NCI-H526 treated with DMSO at 0.1 percent for 48 hours (cell line): ENCODE measurements at places on chromosomes 16 and 17.

DNA sequence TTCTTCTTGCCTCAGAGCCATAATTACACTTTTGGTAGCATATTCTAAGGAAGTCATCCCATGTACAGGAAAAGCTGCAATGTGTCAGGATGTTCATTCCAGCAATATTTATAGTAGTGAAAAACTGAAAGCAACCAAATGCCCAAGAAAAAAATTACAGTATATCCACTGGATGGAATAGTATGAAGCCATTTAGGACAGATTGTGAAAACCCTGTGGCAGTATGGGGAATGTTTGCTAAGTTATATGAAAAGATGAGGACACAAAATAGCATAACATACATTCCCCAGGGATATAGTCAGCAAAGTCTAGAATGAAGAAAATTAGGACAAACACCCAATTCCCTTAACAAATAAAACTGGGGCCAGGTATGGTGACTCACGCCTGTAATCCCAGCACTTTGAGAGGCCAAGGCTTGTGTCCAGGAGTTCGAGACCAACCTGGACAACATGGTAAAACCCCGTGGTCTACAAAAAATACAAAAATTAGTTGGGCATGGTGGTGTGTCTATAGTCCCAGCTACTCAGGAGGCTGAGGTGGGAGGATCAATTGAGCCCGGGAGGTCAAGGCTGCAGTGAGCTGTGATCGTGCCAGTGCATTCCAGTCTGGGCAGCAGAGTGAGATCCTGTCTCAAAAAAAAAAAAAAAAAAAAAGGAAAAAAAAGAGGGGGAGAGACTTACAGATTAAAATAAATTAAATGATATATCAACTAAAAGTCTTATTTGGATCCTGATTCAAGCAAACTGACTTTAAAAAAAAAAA, 2.3 kb downstream of the LRRC3C start:
- no peak for DNase-seq

GRCh38 chr16:79177018-79177417, 423.5 kb downstream of the MAF start:
- DNase-seq = no peak

GRCh38 chr17:34154961-34155730, 99.9 kb upstream of the CCL2 start:
- DNase-seq = no peak

DNA sequence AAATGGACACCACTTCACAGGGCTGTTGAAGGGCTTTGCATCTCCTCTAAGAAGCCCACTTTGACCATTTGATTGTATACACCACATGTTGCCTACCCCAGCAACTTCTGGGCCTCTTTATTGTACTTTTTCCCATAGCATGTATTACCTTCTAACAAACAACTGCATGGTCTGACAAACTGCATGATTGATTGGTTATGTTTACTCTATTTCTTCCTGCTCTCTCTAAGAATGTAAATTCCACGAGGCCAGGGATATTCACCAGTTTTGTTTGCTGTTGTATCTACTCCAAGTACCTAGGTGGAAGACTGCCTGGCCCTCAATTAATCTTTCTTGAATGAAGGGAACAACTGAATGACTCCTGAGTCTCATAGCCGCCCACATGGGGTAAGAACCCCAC, 22.2 kb upstream of the BBS2 start:
- no peak for DNase-seq

GRCh38 chr17:81030741-81031565, 4.0 kb upstream of the BAIAP2 start:
- DNase-seq = no peak

GRCh38 chr16:56237451-56237930, 46.2 kb downstream of the GNAO1 start:
- DNase-seq = no peak

GRCh38 chr16:74463888-74464287, 42.6 kb upstream of the CLEC18B start:
- no peak for DNase-seq

- DNase-seq = no peak
Measured at GRCh38 chr17:46878055-46878454, 26.7 kb downstream of the WNT9B start.

GRCh38 chr17:44564429-44564828, 7.1 kb downstream of the FZD2 start:
- DNase-seq = no peak

- DNase-seq = no peak
Measured at GRCh38 chr17:36144014-36144413, 32.4 kb downstream of the TBC1D3B start.

DNA sequence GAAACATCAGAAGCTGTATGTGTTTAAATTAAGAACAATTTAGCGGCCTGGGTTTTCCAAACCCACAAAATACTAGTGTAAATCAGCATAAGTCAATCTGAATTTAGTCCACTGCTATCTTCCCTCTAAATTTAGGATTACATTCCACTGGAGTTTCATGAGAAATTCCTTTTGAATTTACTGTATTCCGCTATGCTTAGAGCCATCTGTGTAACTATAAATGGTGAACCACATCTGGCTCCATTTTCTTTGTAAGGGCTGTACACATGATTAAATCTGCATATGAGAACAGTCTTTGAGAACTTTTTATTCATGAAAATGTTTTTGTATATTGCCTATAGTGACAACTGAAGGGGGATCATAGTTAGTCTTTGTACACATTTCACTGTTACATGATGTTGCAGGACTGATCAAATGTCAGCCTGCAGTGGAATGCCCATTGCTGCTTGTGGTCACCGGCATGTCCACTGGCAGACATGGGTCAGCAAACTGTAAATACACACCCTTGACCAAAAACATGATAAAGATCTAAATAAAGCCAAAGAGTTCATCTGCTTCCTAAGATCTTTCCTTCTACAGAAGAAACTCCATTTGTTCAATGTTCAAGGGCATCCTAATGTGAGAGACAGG, 36.8 kb downstream of the RPGRIP1L start:
- no peak for DNase-seq

GRCh38 chr16:66065925-66066324, 300.6 kb upstream of the CDH5 start:
- no peak for DNase-seq

DNA sequence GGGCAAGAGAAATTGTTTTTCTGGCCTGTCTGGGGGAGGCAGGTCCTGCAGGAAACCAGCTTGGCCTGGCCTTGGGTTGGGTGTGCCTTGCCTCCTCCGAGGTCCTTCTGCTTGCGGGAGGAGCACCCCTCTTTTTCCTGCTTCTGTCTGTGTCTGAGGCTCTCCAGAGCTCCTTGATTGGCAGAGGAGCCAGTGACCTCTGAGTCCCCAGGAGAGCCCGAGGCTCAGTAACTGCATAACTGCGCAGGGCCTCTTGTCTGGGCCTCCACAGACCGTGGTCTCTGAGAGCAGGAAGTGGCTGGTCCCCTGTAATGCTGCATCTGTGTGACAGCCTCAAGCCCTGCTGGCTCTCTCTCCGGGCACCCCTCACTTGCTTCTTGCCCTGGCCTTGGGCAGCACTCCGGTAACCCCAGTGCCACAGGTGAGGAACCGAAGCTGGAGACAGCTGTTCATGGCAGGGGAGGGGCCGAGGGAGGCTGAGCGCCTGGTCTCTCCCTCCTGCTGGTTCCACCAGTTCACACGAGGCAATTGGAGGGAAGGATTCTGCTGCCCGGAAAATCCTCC, 1.6 kb downstream of the CAPN15 start:
- DNase-seq = no peak

- DNase-seq = no peak
Measured at GRCh38 chr17:42285346-42286050, 2.8 kb upstream of the STAT5A start.

- DNase-seq = no peak
Measured at GRCh38 chr16:12202486-12202885, 226.0 kb downstream of the SNX29 start.

GRCh38 chr17:4331614-4332013, 34.9 kb downstream of the UBE2G1 start:
- no peak for DNase-seq

- no peak for DNase-seq
Measured at GRCh38 chr17:79732804-79733691, 2.3 kb downstream of the ENPP7 start.

DNA sequence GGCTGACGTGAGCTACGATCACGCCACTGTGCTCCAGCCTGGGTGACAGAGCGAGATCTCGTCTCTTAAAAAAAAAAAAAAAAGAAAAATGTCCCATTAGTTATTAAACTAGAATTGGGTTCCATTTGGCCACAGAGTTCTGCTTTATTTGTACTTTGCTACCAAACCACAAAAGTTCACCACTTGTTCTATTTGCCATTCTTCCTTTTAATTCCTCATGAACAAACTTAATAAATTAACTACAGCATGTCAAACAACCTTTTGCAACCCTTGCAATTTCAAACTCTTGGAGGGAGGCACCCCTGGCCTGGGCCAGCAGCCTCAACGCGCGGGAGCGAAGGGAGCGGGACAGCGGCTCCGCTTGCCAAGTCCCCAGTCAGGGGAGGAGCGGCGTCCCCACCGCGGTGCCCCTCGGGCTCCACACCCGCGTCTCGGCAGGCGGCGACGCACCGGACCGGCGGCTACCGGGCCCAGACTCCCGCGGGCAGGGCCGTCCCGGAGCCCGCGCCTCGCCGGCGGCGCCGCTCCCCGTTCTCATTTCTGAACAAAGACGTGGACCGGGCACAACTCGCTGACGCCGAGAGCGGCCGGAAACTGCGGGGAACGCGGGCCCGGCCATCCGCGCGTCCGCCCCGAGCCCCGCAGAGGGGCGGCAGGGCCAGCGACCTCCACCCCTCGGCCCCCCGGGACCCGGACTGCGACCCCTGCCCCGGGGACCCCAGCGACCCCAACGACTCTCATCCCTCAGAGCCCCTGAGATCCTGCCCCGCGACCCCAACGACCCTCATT, 775 bp downstream of the CYTH1 start:
- peak; percentile 11 for DNase-seq

DNA sequence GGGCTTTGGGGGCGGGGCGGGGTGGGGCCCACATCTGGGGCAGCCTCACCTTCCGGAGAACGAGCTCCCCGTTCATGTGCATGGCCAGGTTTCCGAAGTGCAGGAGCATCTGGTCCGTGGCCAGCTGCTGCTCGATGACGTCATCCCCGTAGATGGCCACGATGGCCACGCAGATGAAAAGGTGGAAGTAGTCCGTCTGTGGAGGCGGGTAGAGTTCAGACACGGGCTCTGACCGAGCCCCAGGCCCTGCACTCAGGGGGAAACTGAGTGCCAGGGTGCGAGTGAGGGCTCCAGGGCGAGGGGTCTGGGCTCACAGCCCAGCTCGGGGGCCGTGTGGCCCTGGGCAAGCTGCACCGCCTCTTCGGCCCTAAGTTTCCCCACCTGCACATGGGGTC, 93.7 kb downstream of the TBC1D16 start:
- DNase-seq = no peak

DNA sequence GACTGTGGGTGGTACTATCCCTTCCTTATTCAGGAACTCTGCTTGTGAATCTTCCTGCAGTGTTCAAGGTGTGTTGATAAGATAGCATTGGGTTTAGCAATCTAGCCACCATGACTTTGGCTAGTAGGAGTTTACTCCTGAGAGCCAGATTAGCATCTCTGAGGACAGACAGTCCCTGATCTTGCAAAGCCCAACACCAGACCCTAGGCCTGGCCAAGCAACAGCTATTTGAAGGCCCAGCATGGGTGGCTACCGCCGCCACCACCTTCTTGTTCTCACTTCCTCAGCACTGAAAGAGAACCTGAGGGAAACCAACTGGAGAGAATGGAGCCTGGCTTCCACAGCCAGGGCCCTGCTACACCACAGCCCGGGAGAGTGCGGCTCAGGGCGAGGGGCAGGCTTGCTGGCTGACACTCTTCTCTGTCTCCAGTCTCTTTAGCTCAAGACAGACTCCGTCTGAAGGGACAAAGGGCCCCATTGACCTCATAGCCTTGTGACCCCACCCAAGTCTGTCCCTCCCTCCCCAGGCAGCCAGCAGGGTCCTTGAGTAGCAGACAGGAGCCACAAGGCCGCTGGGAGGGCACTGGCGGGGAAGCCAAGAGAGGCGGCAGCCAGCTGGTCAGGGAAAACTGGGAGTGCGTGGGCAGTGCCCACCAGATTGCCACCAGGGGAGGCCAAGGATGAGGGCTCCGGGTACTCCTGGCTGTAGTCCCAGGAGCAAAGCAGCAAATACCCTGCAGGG, 10.9 kb upstream of the ARHGAP23 start:
- DNase-seq = no peak

- DNase-seq = no peak
Measured at GRCh38 chr17:10336393-10336792, 36.4 kb downstream of the MYH13 start.

DNA sequence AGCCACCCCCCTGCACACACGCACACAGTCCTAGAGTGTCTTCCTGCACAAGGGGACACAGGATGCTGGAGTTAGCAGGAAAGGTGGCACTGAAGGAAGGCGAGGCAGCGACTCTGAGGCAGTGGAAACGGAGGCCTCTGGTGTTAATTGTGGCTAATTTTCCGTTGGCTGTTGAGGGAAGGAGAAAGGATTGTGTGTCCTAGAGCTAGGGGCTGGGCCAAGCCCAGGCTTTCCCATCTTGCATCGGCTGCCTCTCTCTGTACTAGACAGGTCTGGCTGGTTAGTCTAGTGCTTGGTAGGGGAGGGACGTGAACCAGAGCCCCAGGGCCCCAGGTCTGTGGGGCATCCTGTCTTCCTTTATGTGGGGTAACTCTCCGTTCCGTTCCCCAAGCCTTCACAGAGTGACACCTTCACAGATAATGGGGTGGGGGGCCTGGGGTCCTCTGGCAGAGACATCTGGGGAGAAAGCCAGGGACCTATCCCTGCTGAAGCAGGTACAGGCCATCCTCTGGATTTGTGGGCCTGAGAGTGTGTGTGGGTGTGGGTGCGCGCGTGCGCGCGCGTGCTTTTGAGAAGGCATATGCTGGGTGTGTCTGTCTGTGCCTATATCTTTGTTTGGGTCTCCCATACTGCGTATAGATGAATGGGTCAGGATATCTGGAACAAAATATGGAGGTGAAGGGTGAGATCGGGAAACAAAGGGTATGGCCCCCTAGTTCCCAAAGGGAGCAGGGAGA, at the start of gene CHD3:
TSS of gene CHD3 (plus strand) at position 606 of the 737 bp plus-strand sequence. CDS start 212 bp downstream, outside the sequence.
- DNase-seq = peak; percentile 54

- no peak for DNase-seq
Measured at GRCh38 chr16:49441366-49441780, 67.8 kb downstream of the C16orf78 start.

- DNase-seq = no peak
Measured at GRCh38 chr16:7976563-7976962, 613.7 kb downstream of the TMEM114 start.

- no peak for DNase-seq
Measured at GRCh38 chr17:81655378-81656117, 794 bp downstream of the PDE6G start.

DNA sequence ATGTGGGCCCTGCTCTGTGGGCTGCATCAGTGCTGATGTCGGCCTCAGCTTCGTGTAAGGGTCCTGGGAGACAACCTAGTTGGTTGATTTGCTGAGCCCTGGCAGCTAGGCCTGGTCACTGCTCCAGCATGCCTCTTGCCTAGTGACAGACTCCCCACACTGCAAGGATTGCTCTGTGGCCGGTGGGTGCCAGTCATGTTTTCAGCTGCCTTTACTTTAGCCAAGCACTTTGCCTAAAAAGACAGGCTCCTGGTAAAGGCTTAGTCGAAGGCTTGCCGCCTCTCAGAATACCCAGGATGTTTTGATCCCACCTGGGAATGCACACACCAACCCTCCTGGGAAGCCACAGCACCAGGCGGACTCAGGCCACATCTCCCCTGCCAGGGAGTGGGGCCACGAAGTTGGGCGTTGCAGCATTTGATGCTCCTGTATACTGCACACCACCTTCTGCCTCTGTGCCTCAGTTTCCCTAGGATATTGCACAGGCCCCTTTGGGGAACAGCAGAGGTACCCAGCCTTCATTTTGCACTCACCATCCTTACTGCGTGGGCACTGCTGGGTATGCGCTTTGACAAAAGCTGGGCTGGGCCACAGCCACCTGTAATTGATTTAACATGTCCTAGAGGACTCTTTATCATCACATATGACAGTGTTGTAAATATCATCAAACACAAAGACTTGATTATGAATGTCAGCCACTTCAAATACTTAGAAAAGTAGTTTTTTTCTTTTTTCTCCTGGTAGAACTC, 19.9 kb downstream of the GINS2 start:
- no peak for DNase-seq
